Spinal cord (tissue), 10 donors: ENCODE measurements at places on chromosomes 2 and 18.

- no peak for DNase-seq
These were observed 68.1 kb downstream of the MYOM1 start for GRCh38 chr18:3151399-3152264.

- no peak for DNase-seq
These were observed 75.8 kb upstream of the ZNF516 start for GRCh38 chr18:76570856-76571255.

DNA sequence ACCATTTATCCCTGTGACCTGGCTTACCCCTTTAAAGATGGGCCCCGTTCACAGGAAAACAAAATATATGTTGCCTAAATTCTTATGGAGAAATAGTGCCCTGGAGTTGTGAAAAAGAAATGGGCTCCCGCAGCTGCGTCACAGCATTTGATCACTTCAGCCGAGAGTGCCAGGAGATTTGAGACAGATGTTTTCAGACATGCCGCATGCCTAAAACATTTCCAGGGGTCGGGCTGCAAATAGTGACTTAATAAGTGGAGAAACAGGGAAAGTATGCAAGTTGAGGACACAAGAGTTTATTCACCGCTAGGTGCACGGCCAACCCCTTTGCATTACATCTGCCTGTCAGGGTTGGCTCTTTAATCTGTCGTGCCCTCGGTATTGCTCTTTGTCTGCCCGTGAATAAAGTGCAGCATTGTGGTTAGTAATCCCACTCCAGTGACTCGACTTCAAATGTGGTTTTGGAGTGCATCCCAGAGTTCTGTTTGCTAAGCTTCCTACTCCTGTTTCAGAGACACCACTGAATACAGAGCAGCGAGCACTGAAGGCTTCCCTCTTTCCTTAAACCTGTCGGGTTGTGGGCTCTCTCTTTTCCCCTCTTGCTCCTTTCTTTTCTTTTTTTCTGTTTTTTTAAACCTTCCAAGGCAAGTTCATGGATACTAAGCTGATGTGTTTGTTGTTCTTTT is 187.5 kb downstream of the LTBP1 start:
- DNase-seq: peak; percentile 93

DNA sequence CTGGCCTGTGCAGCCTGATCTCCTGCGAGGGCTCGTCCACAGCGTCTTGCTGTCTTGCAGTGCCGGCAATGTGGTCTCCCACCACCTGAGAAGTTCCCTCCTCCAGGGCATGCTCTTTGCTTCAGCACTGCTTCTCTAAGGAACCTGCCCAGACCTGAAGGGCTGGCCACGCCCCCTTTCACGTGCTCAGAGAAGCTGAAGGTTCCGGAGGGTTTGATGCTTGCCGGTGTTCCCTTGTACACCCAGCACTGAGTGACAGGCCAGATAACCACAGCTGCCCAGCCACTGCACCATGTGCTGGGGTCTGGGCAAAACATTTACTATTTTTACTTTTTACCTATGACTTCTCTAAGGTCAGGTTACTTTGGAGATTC is 1.7 kb upstream of the POLR2D start:
- no peak for DNase-seq

DNA sequence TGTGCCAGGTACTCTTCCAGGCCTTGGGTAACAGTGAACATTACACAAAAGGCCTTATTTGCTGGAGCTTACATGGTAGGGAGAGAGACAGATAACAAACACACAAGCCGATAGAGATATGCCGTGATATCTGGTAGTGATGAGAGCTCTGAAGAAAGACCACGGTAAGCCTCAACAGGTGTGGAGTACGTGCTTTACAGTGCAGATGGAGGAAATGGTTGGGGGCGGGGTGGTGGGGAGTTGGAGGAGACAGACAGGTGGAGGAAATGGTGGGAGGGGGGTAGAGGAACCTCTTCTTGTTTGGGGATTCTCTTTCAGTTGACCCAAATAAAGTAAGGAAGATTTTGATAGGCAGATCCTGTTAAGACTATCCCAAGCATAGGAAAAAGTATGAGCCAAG is 141.1 kb upstream of the ALPP start:
- no peak for DNase-seq

GRCh38 chr2:127413782-127414637 is 4.2 kb upstream of the PROC start:
- no peak for DNase-seq

DNA sequence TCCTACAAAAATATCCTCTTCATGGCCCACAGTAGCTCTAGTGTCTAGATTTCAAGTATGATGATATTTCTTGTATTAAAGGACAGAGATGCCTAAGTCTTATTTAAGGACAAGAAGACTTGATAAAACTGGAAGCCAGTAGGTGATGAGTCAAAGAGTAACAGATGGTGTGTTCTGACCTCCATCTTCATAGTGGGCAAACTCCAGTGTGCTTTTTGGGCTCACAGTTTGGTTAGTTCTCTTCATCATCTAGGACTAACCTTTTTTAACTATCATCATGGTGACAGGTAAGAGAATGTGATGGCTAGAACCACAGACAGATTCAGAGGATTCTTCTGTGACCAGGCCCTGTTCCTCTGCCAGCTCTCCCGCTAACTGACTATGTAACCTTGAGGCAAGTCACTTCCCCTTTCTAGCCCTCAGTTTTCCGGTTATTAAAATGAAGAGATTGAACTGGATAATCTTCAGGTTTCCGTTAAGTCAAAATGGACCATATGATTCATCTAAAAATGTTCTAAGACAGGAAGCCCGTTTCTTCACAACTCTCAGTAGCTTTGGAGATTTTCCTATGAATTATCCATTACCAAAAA is 140.3 kb upstream of the RASGRP3 start:
- no peak for DNase-seq

- no peak for DNase-seq
These were observed 31.4 kb upstream of the TMEM177 start for GRCh38 chr2:119647440-119648169.

DNA sequence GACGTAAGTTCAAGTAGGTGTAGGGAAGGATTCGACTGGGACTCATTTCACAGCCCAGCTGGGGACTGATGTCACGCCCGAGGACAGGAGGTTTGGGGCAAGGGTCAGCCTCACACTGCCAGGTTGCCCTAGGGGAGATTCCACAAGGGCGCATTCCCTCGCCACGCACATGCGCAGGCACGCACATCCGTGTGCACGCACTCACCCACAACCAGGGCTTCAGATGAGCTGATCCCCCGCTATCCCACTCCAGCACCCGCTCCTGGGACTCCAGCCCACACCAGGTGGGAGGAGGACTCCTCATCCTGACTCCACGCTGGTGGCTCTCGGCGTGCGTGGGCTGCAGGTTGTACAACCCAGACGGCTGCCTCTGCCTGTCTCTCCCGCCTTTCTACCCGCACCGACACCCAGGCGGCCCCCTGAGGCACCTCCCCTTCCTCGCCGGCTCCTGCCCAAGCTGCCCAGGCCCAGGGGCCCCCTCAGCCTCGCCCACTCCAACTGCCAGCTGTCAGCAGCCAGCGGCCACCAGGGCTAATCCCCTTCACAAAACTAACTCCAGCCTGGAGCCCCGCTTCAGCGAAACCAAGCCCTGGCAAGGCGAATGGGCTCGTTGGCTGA is 47.8 kb upstream of the FOSL2 start:
- DNase-seq: no peak

DNA sequence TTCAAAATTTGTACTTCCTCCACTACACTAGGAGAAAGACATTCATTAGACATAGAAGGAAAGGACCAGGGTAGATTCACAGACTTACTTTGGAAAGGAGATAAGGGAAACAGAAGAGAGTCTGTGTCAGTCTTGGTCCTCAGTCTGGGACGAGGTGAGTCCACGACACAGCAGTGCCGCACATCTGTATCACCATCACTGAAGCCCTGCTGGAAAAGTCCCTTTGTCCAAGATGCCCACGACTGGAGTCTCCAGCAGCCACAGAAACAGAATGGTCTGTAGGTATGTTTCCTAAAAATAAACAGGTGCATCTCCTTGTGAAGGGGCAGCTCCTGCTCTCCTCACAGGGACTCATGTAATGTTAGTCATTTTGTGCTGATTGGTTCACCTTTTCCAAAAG is 27.4 kb downstream of the COX7A2L start:
- DNase-seq: no peak

DNA sequence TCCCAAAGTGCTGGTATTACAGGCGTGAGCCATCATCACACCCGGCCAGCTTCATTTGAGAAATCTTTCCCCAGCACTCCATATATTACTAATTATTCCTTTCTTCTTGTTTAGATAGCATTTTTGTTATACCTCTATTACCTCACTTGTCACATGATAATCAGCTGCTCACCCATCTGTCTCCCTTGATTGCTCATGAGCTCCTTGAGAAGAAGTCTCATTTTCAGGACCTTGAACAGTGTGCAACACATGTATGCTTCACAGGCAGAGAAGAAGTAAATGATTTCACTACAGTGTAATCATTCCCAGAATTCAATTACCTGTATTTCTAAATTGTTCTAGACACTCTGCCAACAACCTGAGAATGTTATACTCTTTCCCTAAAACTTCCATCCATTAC is 6.2 kb downstream of the PAIP2B start:
- no peak for DNase-seq

DNA sequence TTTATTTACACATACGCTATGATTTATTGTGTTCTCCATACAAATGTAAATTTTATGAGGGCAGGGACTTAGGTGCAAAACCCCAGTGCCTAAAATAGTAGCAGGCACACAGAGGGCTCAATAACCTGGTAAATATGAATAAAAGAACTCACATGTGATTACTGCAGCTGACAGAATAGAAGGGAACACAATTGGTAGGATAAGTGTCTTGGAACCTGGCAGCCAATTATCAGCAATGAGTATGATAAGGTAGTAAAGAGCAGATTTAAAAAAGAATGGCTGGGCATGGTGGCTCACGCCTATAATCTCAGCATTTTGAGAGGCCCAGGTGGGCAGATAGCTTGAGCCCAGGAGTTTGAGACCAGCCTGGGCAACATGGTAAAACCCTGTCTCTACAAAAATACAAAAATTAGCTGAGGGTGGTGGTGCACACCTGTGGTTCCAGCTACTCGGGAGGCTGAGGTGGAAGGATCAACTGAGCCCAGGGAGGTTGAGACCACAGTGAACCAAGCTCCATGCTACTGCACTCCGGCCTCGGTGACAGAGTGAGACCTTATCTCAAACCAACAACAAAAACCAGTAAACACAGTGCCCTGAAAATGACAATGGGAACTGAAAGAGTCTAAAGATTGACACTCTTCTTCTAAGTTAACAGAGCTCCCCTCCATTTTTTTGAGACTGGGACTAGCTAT is 9.9 kb downstream of the SNRPG start:
- no peak for DNase-seq

DNA sequence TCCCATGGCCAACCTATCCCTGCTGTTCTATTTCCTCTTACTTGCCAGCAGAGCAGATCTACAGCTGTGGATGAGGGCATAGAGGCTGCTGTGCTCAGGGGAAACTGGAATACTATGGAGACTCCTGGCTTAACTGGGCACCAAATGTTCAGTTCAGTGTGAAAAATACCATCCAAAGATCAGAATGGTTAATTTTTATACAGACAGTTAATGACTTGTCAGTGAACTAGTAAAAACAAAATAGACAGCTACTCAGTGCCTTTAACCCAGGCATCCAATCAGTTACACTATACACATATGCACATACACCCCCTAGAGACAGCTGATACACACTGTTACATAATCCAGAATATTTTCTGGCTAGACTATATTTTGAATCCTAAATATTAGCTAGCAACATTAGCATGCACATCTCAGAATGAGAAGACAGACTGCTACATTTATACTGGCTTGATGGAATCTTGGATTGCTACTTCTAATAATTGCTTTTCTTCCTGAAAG is 59.1 kb upstream of the WIPF1 start:
- no peak for DNase-seq

DNA sequence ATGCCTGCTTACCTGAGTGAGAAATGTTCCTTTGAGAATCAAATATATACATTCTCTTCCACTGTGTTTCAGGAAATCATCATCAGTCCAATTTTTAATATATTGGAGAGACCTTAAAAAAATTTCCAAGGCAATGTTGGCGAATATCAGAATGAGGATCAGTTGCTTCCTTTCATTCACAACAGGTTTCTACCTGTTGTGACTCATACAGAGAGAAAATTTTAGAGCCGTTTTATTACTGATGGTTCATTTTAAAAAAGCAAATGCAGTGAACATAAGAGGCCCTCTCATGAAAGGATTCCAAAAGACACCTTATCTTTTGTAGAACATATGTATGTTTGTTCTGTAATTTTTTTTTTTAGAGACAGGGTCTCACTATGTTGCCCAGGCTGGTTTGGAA is 42.0 kb downstream of the TTC39C start:
- DNase-seq: no peak
